ENCODE measurements at places on chromosomes 7 and 10. TPM values are rescaled to one million over a fixed set of nuclear protein-coding genes. Genes with fewer than 3 reads are reported as not detected.

The AMZ1 gene
- total RNA-seq = 0.11 TPM

The ZP3 gene
- 12.2 TPM for total RNA-seq

The PRPS1L1 gene
- not detected for total RNA-seq

The CRPPA gene
- total RNA-seq = 1.4 TPM

The CALY gene
- total RNA-seq = not detected

The SFRP4 gene
- not detected for total RNA-seq

The C1GALT1 gene
- total RNA-seq = 39.0 TPM

The CPVL gene
- total RNA-seq = not detected

The PPP1R9A gene
- 0.05 TPM for total RNA-seq

The ITGB8 gene
- total RNA-seq = not detected

The ZPBP gene
- 0.36 TPM for total RNA-seq

The ADCY1 gene
- total RNA-seq = 0.07 TPM

The SH2B2 gene
- 7.1 TPM for total RNA-seq

The FAM237B gene
- total RNA-seq = not detected

The SLF2 gene
- total RNA-seq = 29.0 TPM

The WNT8B gene
- 0.38 TPM for total RNA-seq

The GATA3 gene
- 27.2 TPM for total RNA-seq

The TRPV6 gene
- not detected for total RNA-seq

The DDX56 gene
- 98.3 TPM for total RNA-seq

The CACNA2D1 gene
- total RNA-seq = not detected

All from activated CD8-positive, alpha-beta T cell treated with anti-CD3 and anti-CD28 coated beads for 36 hours (primary cell).